Aorta (tissue), 5 donors: ENCODE measurements at places on chromosomes 5 and 9. TPM values are rescaled to one million over a fixed set of nuclear protein-coding genes. Genes with fewer than 3 reads are reported as not detected.

Gene ANGPTL2
- total RNA-seq, result 44.8 TPM

GRCh38 chr9:126420643-126421564, 94.3 kb downstream of the MVB12B start:
- H3K36me3 ChIP-seq, result no peaks in the 10 kb centered on the region
- no peak overlapping the region for H3K27ac ChIP-seq
- DNase-seq, result no peak
- H3K4me1 ChIP-seq, result no peaks in the 10 kb centered on the region
- no peak overlapping the region for H3K4me3 ChIP-seq

DNA sequence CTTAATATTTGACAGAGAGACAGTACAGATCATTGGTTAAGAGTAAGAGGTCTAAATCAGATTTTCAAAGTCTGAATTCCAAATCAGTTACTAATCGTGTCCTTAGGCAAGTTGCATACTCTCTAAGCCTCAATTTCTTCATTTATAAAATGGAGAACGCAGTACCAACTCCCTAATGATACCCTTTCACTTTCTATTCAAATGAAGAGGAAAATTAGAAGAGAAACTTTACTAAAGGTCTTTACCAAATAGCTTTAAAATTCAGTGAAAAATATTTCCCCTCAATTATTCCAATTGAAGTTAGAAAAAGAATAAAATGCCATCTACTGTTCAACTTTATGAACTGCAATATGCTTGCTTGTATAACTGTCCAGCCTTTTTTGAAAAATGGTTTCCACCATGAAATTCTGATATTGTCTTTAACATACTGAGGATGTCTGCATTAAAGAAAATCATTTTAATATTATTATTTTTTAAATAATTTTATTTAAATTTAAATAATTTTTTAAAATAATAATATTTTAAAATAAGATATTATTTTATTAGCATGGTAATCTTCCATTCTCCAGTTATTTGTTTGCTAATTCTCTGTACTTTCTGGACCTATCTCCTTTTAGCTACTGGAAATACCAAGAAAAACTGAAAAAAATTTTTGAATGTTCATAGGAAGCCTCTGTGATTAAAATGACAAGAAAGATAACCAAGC, 36.0 kb downstream of the POC5 start:
- H3K4me1 ChIP-seq, result no peaks in the 10 kb centered on the region
- H3K27ac ChIP-seq, result no peak overlapping the region
- no peak overlapping the region for H3K4me3 ChIP-seq
- peaks cover 1% of the 10 kb centered on the region for H3K36me3 ChIP-seq
- no peaks in the 10 kb centered on the region for H3K27me3 ChIP-seq
- DNase-seq, result no peak

GRCh38 chr5:172958331-172959046, 735 bp upstream of the RPL26L1 start:
- no peak overlapping the region for H3K4me3 ChIP-seq
- peak overlapping the region; percentile 61 for H3K27ac ChIP-seq
- no peaks in the 10 kb centered on the region for H3K4me1 ChIP-seq
- DNase-seq, result peak; percentile 90

Gene WDR38
- not detected for total RNA-seq

GRCh38 chr5:31383734-31384133, 148.2 kb downstream of the DROSHA start:
- H3K4me3 ChIP-seq, result no peak overlapping the region
- no peaks in the 10 kb centered on the region for H3K4me1 ChIP-seq
- peaks cover 2% of the 10 kb centered on the region for H3K27me3 ChIP-seq
- H3K36me3 ChIP-seq, result no peaks in the 10 kb centered on the region

DNA sequence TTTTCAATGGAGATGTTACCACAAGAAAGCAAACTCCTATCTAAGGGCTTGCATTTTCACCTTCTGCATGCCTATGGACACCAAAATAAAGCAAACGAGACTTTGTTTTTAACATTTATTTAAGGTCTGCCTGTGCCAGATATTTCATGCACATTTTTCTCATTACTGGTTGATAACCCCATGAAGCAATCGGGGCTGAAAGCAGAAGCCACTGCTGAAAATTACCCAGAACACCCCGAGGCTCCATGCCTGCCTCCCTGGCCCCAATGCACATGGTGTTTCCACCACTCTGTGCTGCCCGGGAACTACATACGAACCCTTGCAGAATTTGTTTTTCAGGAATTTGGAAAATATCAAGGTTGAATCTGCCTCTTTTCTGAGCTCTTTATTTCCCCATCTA, 240.1 kb downstream of the NR2F1-AS1 start:
- H3K27me3 ChIP-seq, result no peaks in the 10 kb centered on the region
- no peaks in the 10 kb centered on the region for H3K4me1 ChIP-seq
- no peaks in the 10 kb centered on the region for H3K36me3 ChIP-seq
- DNase-seq, result no peak
- no peak overlapping the region for H3K27ac ChIP-seq
- H3K4me3 ChIP-seq, result no peak overlapping the region

Gene GZMA
- 5.4 TPM for total RNA-seq

Gene FAM174A
- 14.3 TPM for total RNA-seq

GRCh38 chr9:137689745-137690529, 71.1 kb downstream of the EHMT1 start:
- no peak for DNase-seq
- H3K4me3 ChIP-seq, result no peak overlapping the region
- no peaks in the 10 kb centered on the region for H3K4me1 ChIP-seq

DNA sequence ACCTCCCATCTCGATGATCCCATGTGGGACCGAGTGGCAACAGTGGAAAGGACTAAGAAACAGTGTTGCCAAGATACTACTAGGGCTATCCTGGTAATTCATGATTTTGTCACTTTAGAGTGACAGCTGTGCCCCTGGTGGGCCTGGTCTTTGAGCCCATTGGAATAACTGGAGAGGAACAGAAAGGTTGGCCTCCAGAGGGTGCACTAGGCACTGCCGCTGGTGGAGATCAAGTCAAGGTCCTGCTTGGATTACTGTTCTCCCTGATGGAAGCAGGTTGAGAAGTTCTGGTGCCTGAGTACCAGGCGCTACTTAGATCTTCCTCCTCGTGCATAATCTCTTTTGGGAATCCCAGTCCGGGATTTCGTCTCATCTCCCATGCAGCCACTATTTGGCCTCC, 129.6 kb downstream of the SEC61B start:
- no peaks in the 10 kb centered on the region for H3K36me3 ChIP-seq
- no peak overlapping the region for H3K4me3 ChIP-seq
- H3K4me1 ChIP-seq, result no peaks in the 10 kb centered on the region
- H3K27ac ChIP-seq, result no peak overlapping the region

- no peak overlapping the region for H3K27ac ChIP-seq
- H3K27me3 ChIP-seq, result no peaks in the 10 kb centered on the region
- no peak overlapping the region for H3K4me3 ChIP-seq
- H3K36me3 ChIP-seq, result no peaks in the 10 kb centered on the region
These were observed 137.9 kb upstream of the TRIM32 start for GRCh38 chr9:116549061-116549664.

Gene EGFL7
- 308 TPM for total RNA-seq

Gene ADAMTS12
- total RNA-seq, result 3.6 TPM

Gene ANKRD20A1
- 3.0 TPM for total RNA-seq

Gene CFAP157
- 0.60 TPM for total RNA-seq

Gene NR4A3
- 60.3 TPM for total RNA-seq

Gene SCGB3A2
- not detected for total RNA-seq

DNA sequence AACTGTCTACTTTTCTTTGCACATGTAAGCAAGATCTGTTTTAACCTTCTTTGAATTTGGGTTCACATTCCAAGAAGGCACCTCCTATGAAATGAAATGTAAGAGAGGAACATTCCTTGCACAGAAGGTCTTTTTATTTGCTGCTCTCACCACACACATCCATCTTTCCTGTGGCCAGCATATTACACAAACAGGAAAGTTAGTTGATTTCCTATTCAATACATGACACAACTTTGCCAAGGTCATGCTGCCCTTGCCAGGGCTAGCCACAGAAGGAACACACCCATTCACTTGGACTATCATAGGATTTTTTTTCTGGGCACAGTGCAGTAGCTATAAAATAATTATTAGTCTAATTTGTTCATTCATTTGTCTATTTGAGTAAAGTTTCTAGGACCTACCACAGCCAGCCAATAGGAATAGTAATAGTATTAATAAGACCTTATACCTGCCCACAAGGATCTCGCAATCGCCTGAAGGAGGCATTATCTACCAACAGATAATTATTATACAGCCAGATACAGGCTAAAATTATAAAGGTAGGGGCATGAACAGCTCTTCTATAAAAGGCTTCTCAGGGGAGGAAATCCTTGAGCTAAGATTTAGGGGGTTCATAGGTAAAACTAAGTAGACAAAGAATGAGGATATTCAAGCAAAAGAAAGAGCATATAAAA, 78.1 kb upstream of the NREP start:
- no peaks in the 10 kb centered on the region for H3K36me3 ChIP-seq
- DNase-seq, result no peak
- H3K27me3 ChIP-seq, result no peaks in the 10 kb centered on the region
- no peak overlapping the region for H3K27ac ChIP-seq
- no peaks in the 10 kb centered on the region for H3K4me1 ChIP-seq
- H3K4me3 ChIP-seq, result no peak overlapping the region

Gene ARAP3
- 34.2 TPM for total RNA-seq

DNA sequence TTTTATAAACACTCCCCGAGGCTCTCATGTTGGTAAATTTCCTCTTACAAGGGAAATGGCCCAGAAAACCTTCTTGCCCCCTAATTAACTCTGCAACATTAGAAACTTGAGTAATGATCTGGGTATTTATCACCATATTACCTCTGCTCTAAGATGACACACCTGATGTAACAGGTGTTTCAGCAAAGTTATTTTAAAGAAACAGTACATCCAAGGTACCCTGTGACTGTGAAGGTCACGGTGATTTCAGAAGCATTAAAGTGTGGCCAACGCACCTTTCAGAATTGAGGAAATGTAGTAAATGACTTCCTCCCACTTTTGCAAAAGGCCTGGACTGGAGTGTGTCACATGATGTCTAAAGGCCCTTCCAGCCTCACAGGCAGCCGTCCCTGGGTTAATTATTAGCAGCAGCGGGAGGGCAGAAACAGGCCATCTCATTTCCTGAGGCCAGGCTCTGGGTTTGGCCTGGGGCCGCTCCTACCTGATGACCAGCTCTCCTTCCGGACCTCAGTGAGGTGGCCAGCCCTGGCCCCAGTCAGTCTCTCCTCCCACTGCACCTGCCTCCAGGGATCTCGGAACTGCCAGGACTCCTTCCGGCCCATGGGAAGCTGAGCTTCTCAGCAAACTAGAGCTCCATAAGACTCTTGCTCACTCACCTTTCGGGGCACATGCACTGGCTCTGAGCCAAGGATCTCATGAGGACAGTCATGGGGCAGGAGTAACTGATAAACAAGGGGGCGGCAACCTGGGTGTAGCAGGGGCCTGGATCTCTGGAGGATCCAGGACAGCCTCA, 20.7 kb downstream of the PTPN3 start:
- no peaks in the 10 kb centered on the region for H3K36me3 ChIP-seq
- H3K4me1 ChIP-seq, result peaks cover 14% of the 10 kb centered on the region
- H3K27ac ChIP-seq, result peak overlapping the region; percentile 69
- no peak for DNase-seq
- no peaks in the 10 kb centered on the region for H3K27me3 ChIP-seq

- H3K36me3 ChIP-seq, result peaks cover 2% of the 10 kb centered on the region
- no peak overlapping the region for H3K4me3 ChIP-seq
- no peak for DNase-seq
- H3K27me3 ChIP-seq, result no peaks in the 10 kb centered on the region
These were observed 15.1 kb downstream of the TCOF1 start for GRCh38 chr5:150372639-150373038.

- no peak overlapping the region for H3K27ac ChIP-seq
- H3K4me3 ChIP-seq, result peak overlapping the region; percentile 46
- H3K27me3 ChIP-seq, result no peaks in the 10 kb centered on the region
- DNase-seq, result peak; percentile 74
These were observed 962 bp upstream of the NR6A1 start for GRCh38 chr9:124771867-124772679.

DNA sequence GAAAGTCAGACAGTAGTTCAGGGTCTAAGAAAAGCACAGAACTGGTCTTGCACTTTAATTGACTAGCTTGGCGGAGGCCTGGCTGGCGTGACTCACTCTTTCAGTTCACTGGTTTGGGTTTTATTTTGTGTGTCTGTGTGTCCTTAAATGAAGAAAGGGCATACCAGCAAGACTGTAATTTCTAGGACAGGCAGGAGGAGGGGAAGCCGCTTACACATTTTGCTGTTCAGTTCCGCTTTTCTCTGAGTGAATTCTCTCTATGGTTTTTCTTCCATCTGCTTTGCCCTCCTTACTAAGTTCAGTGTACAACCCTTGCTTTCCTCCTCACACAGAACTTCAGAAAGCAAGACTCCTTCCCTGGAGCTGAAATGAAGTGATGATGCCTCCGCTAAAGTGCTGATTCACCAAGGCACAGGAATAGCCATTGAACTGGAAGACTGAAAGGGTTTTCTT, 150.8 kb downstream of the MEF2C start:
- peaks cover 8% of the 10 kb centered on the region for H3K4me1 ChIP-seq
- H3K4me3 ChIP-seq, result no peak overlapping the region
- no peaks in the 10 kb centered on the region for H3K36me3 ChIP-seq
- DNase-seq, result peak; percentile 87
- no peaks in the 10 kb centered on the region for H3K27me3 ChIP-seq

GRCh38 chr5:172370237-172370640, 84.1 kb downstream of the SH3PXD2B start:
- H3K36me3 ChIP-seq, result no peaks in the 10 kb centered on the region
- no peak overlapping the region for H3K4me3 ChIP-seq
- DNase-seq, result peak; percentile 55
- no peak overlapping the region for H3K27ac ChIP-seq
- H3K4me1 ChIP-seq, result no peaks in the 10 kb centered on the region
- H3K27me3 ChIP-seq, result no peaks in the 10 kb centered on the region

Gene PTPN3
- 22.9 TPM for total RNA-seq

GRCh38 chr5:124859027-124859426, 112.6 kb upstream of the ZNF608 start:
- H3K4me1 ChIP-seq, result no peaks in the 10 kb centered on the region
- H3K36me3 ChIP-seq, result no peaks in the 10 kb centered on the region
- no peak overlapping the region for H3K4me3 ChIP-seq
- no peak overlapping the region for H3K27ac ChIP-seq
- no peaks in the 10 kb centered on the region for H3K27me3 ChIP-seq

Gene GLRX
- total RNA-seq, result 38.5 TPM

Gene ACER2
- total RNA-seq, result 11.2 TPM

Gene SPINK4
- total RNA-seq, result not detected

GRCh38 chr5:93221-93980, 1.4 kb downstream of the PLEKHG4B start:
- no peak overlapping the region for H3K27ac ChIP-seq
- H3K4me1 ChIP-seq, result no peaks in the 10 kb centered on the region
- no peaks in the 10 kb centered on the region for H3K27me3 ChIP-seq
- H3K4me3 ChIP-seq, result no peak overlapping the region
- DNase-seq, result no peak
- no peaks in the 10 kb centered on the region for H3K36me3 ChIP-seq

DNA sequence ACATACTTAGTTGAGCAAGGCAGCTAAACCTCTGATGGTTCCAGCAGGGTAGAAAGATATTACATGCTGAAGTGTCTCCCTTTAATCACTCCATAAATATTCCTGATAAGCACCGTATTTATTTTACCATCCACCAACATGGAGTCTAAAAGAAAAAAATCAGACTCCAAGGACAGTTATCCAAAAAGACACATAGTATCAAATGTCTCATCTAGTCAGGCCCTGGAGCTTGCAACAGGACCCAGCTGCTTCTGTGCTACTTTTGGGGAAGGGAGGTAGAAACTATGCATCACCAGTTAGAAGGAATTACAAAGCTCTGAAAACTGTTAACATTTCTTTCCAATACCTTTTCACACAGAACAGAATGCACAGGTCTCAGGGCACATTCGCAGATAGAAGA, 88.1 kb downstream of the S1PR3 start:
- no peak overlapping the region for H3K4me3 ChIP-seq
- H3K27me3 ChIP-seq, result no peaks in the 10 kb centered on the region
- no peak overlapping the region for H3K27ac ChIP-seq
- no peaks in the 10 kb centered on the region for H3K36me3 ChIP-seq

- DNase-seq, result no peak
- no peaks in the 10 kb centered on the region for H3K36me3 ChIP-seq
- no peak overlapping the region for H3K4me3 ChIP-seq
- H3K27ac ChIP-seq, result no peak overlapping the region
- no peaks in the 10 kb centered on the region for H3K27me3 ChIP-seq
These were observed 113.8 kb downstream of the SV2C start for GRCh38 chr5:76196886-76197489.
